ENCODE measurements at places on chromosomes 1 and 21.

- DNase-seq, result no peak
These were observed 572 bp downstream of the LPGAT1 start for GRCh38 chr1:211830055-211830327.

DNA sequence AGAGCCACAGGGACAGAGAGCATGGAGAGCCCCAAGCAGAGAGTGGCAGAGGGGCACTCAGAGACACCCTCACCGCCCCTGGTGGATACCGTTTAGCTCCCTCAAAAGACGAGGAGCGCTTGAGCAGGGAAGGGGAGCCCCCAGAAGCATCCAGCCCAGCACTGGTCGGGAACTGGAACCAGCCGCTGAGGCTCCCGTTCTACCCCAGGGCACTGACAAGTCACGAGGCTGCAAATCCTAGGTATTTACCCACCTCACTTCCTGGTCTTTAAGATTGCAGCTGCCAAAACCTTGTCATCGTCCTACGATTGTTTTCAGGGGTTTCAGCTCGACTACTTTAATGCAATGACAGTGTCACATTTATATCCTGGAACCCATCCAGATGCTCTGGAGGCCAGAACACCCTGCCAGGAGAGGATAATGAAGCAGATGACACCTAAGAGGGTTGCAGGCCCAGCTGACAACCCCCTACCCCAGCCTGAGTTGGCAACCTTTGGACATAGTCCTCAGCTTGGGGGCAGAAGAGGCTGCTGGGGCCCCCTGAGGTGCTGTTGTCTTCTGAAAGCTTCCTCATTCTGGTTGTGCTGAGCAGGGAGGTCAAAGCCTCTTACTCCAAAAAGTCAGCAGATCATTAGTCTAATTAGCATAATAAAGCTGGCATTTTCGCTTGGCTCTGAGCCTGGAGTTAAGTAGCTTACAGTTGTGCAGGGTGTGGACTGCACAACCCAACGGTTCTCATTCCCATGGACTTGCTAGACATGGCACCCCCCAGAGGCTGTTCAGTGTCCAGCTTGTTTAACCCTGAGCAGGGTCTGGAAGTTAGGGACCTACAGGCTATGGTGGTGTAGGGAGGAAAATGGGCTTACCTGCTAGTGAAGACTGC, 20.6 kb upstream of the BACE2 start:
- DNase-seq, result no peak

DNA sequence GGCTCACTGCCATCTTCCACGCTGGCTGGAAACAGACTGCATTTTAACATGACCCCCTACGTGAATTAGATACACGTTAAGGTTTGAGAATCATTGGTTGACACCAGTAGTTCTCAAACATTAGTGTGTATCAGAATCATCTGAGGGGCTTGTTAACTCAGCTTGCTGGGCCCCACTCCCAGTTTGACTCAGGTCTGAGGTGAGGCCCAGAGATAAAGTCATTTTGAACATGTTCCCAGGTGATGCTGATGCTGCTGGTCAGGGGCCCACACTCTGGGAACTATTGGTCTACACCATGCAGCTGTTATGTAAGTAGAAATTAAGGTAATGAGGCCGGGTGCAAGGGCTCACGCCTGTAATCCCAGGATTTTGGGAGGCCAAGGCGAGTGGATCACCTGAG, 1.3 kb downstream of the LSM10 start:
- no peak for DNase-seq

GRCh38 chr1:225962440-225962975, 21.5 kb upstream of the LEFTY2 start:
- no peak for DNase-seq
